ENCODE measurements at places on chromosomes 5 and 9.

DNA sequence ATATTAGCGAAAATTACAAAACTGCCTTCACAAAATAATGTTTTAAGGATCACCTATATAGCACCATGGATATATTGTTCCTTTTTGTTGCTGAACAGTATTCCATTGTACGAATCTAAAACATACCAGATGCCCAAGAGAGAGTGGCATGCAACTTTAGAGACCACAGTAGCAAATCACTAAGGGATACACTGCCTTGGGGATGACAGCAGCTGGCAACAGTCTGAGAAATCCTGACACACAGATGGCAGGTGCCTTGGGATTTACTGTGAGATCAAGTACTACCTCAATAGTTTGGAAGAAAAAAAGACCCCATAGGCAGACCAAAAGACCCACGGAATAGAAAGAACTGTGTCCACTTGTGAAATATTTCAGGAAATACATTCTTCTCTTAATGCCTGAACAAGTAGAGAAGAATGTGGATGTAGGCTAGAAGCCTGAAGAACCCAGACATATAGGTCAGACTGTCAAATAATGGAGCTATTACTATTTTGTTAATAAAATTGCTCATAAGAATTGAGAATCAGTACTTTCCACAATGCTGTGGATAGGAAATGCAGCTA lies 53.4 kb downstream of the PLPP1 start:
- DNase-seq: no peak

GRCh38 chr9:104835161-104835560 lies 71.2 kb downstream of the NIPSNAP3B start:
- no peak for DNase-seq

GRCh38 chr5:151023651-151024050 lies 3.3 kb downstream of the GPX3 start:
- no peak for DNase-seq

DNA sequence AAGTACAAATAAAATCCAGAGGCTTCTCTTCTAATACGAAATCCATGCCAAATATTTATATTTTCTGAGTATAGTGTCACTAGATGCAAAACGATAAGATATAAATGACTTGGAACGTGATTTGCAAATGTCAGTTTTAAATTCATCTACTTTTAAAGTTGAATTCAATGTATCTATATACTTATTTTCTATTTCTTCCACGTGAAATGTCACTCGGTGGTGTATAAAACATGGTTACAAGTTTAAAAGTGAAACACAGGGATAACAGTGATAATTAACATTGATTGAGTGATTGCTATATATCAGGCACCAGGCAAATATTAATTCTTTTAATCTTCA lies 54.8 kb downstream of the HINT1 start:
- no peak for DNase-seq

DNA sequence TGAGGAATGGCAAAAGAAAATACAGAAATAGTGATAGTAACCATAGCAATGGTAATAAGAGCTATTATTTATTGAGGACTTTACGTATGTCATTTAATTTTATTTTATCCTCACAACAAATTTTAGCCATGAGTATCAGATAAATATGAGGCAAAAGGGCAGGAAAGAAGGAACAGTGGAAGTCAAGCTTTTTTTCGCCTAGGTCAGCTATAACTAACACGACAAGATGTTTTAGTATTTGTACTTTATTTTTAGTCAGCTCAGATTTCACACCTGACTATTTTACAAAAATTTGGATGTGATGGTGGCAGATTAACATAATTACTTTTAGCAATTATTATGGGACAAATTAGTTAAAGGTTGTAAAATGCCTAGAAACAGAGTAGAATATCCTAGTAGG lies 34.8 kb upstream of the CDKN2B start:
- no peak for DNase-seq

- DNase-seq: no peak
Measured at GRCh38 chr9:120214332-120214731, 365.6 kb downstream of the CDK5RAP2 start.

- DNase-seq: no peak
Measured at GRCh38 chr9:70478963-70479641, 64.6 kb upstream of the KLF9 start.

DNA sequence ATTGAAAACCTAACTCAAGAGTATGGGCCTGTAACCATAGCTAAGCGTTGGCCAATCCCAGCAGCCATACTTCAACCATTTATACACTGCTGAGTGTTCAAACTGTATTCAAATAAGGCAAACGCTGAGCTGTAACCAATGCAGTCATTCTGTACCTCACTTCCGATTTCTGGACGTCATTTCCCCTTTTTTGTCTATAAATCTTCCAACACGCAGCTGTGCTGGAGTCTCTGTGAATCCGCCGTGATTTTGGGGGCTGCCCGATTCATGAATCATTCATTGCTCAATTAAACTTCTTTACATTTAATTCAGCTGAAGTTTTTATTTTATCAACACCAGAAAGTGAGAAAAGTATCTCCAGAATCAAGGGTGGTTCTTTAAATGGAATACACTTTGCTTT lies 31.7 kb downstream of the MTX3 start:
- no peak for DNase-seq

DNA sequence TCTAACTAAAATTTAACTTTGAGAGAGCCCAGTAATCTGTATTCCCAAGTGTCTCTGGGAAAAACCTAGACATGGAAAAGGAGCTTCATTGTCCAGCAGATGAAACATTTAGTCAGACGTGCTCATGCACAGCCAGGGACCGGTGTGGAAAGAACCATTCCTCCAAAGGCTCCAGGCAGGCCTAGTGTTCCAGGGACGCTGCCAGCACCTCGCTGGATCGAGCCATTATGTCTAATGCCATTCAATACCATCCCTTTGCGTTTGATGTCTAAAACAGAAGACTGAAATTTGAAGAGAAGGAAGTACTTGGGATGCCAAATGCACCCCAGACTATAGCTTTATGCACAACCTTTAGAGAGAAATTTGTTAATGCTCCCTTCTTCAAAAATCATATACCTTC lies 1.4 kb upstream of the CHSY3 start:
- DNase-seq: no peak

DNA sequence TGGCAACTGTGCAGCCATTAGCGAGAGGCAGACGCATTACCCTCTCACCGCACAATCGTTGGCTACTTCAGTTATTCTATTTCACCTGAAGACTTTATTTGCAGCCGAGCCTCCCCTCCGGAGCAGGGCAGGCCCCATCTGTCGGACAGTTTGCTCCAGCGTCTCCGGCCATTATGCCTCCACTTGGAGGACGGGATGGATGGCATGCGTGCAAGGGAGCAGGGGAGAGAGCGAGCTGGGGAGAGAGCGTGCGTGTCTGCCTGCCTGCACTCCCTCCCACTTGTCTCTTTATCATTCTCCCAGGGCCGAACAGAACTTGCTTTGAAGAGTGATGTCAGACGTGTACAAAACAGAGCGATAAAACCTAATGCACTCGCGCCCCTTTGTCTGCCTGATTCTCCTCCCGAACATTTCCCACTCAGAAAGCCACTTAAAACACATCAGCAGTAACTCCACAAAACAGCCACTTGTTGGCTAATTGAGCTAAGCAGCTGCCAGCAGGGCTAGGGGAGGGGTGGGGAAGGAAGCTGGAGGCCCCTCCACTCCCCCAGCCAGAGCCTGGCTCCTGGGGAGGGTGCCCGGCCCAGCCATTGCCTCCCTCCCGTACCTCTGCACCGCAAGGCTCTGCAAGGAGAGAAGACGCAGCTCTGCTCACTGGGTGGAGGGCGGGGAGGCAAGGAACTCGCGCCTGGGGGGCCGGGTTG lies 43.4 kb upstream of the FUBP3 start:
- no peak for DNase-seq

- DNase-seq: no peak
Measured at GRCh38 chr5:127785098-127785927, 82.1 kb downstream of the CCDC192 start.

- DNase-seq: no peak
Measured at GRCh38 chr9:95505717-95506427, 10.9 kb downstream of the PTCH1 start.

- DNase-seq: no peak
Measured at GRCh38 chr9:12973710-12974109, 198.9 kb downstream of the LURAP1L start.

GRCh38 chr5:166398131-166398530 lies 1893.3 kb upstream of the WWC1 start:
- DNase-seq: no peak

DNA sequence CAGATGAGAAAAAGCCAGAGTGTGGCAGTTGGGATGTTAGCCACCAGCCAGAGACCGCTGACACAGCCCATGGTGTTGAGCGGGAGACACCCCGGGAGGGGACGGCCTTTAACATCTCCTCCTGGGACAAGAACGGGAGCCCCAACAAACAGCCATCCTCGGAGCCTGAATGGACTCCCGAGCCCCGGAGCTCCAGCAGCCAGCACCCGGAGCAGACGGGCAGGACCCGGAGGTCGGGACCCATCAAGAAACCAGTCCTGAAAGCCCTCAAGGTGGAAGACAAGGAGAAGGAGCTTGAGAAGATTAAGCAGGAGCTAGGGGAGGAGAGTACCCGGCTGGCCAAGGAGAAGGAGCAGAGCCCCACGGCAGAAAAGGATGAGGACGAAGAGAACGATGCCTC lies 28.0 kb upstream of the POMT1 start:
- no peak for DNase-seq

- DNase-seq: no peak
Measured at GRCh38 chr5:67543720-67544270, 347.2 kb upstream of the CD180 start.

- DNase-seq: no peak
Measured at GRCh38 chr5:75055727-75056144, 3.4 kb upstream of the GCNT4 start.

Data from activated CD8-positive, alpha-beta memory T cell treated with anti-CD3 and anti-CD28 coated beads for 1 hour (primary cell).